GM18507 (cell line): ENCODE measurements at places on chromosomes 3 and 15.

DNA sequence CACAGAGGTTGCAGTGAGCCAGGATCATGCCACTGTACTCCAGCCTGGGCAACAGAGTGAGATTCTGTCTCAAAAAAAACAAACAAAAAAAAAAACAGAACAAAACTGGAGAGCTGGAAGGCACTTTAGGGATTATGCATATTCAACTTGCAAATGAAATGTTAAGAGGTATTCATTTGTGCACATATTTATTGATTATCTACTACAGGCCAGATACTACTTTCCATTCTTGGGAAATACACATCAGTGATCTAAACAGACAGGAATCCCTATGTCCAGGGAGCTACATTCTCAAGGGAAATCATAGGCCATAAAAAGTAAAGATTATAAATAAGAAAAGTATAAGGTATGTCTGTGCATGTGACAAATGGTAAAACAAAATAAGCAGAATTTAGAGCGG lies 322.6 kb downstream of the GABRG3 start:
- no peak for DNase-seq

DNA sequence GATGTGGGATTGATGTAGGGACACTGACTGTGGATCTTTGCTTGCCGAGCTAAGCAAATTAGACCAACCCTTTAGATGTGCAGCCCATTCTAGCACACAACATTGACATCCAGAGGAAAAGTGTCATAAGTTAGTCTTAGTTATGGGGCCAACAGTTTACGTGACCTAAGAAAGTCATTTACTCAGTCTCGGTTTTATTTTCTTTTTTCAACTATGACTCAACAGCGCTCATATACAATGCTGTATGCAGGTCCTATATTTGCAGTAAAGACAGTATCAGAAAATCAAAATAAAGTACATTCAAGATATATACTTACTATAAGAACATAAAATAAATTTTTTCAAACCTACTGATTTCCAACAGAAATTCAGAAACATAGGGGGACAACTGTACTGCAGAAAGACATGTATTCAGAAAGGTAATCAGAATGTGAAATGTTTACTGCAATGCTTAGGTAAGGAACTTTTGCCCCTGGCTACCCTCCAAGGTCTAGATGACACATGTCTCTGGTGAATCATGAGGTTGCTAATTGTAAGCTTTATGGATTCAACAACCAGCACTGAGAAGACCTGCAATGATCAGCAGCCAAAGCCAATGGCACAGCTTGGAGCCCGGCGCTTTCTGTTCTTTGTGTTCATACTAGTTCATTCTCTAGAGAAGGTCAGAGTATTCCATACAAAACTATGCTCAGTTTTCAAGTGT lies 317.5 kb upstream of the CNTN6 start:
- no peak for DNase-seq

GRCh38 chr15:58442122-58442521 lies 10.3 kb downstream of the LIPC start:
- DNase-seq: no peak

GRCh38 chr15:45458746-45459403 lies 63.7 kb downstream of the SLC30A4 start:
- DNase-seq: no peak

- DNase-seq: no peak
Observed at GRCh38 chr3:88151358-88151757, 1.6 kb downstream of the C3orf38 start.

DNA sequence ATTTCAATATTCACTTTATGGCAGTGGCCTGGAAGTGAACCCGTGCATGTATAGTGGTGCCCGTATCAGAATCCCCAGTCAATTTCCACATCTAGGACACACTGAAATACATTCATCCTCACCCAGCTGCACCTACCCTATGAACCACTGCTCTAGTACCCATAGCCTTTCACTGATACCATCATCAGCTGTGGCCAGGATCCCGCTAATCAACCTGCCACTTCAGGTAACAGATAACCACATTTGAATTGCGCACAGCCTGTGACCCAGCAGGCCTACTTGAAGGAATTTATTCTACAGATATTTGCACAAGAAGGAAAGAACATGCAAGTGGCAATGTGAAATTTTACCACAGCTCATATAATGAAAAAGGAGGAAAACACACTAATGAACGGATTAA lies 161.0 kb upstream of the CCDC54 start:
- no peak for DNase-seq

GRCh38 chr3:77799278-77799677 lies 759.4 kb downstream of the ROBO2 start:
- no peak for DNase-seq

- DNase-seq: no peak
Observed at GRCh38 chr3:179898024-179898423, 138.7 kb downstream of the PEX5L start.

DNA sequence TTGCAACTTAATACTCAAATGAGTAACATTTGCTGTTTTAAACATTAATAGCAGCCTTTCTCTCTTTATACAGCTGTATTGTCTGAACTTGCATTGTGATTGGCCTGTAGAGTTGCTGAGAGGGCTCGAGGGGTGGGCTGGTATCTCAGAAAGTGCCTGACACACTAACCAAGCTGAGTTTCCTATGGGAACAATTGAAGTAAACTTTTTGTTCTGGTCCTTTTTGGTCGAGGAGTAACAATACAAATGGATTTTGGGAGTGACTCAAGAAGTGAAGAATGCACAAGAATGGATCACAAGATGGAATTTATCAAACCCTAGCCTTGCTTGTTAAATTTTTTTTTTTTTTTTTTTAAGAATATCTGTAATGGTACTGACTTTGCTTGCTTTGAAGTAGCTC lies 40.3 kb downstream of the CTNNB1 start:
- no peak for DNase-seq

DNA sequence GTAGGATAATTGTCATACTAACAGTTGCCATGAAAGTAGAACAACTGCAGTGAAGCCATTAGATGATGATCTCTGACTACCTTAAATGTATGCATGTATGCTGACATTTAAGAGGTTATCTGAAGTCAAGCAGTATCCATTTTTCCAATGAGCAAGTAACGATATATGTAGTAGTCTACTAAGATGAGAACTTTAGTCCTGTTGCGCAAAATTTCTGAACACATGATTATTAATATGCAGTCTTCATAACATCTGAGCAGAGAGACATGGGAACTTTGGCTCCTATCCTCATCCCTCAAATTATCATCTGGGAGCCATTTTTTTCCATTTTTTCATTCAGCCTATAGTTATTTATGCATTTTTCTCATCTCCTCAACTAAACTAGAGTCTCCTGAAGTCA lies 79.2 kb downstream of the MME start:
- no peak for DNase-seq

GRCh38 chr3:101513419-101513986 lies 491 bp upstream of the SENP7 start:
- peak; percentile 26 for DNase-seq

DNA sequence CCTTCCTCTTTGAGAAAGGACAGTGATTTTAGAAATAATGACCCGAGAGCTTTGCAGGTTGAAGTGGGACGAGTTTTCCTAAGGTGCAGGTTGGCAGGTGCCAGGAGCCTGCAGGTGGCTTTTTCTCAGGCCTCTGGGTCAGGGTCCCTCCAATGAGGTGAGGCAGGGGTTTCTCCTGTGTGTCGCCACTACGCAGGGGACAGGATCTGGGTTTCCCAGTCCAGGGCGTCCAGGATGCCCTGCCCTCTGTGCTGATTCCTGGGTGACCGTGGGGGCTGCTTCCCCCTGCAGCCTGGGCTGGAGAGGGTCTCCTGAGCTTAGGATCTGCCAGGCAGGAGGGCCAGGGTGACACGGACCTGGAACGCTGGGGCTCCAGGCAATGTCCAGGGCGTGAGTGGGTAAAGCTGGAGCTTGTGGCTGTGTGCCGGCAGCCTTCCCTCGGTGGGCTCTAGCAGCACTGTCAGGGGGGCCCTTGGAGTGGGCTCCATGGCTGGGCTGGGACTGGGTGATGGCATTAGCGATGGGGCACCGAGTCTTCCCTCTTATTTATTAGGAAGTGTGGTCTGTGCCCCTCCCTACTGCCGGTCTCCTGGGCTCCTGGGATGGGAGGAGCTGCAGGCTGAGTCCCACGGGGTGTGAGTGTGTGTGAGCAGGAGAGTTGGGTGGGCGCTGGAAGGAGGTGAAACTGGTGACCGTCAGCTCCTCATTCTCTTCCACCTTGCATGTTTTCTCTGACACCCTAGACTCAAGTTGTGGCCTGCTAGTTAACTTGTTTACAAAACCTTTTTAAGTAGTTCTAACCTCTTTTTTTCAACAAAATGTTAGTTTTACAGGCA lies 1.8 kb downstream of the APBA2 start:
- DNase-seq: no peak

GRCh38 chr15:62848632-62849050 lies 193.9 kb upstream of the TPM1 start:
- no peak for DNase-seq

- peak; percentile 62 for DNase-seq
Observed at GRCh38 chr3:196179380-196180308, 31.6 kb downstream of the ZDHHC19 start.

GRCh38 chr3:39315420-39315819 lies 14.1 kb upstream of the CCR8 start:
- no peak for DNase-seq

DNA sequence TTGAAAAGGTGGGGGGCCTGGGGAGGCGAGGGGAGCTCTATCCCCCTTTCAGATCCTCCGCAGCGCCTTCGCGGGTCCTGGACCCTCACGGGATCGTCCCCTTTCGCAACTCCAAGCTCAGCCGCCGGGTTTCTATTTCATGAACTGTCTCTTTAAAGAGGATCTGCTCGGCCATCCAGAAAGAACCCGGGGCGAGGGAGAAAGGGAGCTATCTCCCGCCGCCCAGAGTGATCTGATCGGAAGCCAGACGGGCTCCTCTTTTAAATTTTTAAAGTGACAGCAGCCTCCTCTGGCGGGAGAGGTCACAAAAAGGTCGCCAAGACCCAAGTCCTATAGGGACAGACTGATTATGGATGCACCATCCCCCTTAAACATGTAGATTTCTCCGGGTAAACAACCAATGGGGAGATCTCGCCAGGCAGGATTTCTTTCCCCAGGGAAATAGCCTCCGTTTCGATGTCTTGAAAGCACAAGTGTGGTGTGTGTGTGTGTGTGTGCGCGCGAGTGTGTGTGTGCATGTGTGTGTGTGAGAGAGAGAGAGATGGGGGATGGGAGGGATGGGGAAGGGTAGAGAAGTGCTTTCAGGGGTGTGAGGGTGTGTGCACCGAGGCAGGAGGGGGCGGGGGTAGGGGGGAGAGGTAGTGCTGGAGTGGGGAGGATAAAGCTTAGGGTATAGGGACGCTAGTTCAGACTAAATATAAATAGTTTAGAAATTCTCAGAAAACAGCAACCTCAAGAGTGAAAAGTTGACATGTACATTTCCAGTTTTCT lies 516.1 kb downstream of the MECOM start:
- DNase-seq: no peak

- no peak for DNase-seq
Observed at GRCh38 chr3:37255990-37256308, 81.6 kb upstream of the LRRFIP2 start.

DNA sequence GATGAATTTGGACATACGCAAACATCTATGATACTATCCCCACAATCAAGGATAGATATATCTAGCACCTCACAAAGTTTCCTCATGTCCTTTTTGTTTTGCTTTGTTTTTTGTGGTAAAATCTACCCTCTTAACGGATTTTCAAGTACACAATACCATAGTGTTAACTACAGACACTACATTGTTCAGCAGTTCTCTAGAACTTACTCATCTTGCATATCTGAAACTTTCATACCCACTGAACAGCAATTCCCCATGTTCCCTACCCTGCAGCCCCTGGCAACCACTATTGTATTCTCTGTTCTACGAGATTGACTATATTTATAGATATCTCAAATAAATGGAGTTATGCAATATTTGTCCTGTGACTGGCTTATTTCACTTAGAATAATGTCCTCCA lies 58.1 kb upstream of the TJP1 start:
- no peak for DNase-seq

DNA sequence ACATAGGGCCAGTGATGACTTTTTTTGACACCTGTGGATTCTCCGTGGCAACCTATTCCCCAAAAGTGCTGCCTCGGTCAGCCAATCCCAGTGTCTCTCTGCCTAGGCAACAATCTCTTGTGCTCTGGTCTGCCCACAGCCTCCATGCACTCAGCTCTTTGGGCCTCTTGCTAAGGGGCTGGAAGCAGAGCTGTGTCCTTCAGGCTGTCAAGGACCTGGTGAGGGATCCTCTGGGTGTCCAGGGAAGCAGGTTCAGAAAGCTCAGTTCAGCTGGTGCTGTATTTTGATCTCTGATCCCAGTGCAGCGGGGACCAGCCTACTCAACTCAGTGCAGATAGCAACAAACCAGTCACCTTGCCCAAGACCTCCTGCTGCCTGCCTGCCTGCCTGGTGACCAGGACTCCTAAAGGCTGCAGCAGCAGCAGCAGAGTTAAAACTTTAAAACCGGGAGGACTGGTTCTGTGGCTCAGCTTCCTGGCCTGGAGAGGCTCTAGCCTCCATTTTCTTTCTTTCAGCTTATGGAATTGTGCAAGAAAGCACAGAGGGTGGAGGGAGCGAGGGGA lies 6.2 kb downstream of the PAK6 start:
- no peak for DNase-seq
